ENCODE measurements at places on chromosomes 2 and 18. TPM values are rescaled to one million over a fixed set of nuclear protein-coding genes. Genes with fewer than 3 reads are reported as not detected.

MC4R gene
- not detected for total RNA-seq

- no peak for DNase-seq
These were observed 71.4 kb downstream of the TRIB2 start for GRCh38 chr2:12787891-12788801.

- peak; percentile 83 for DNase-seq
These were observed 90.9 kb downstream of the RNF144A start for GRCh38 chr2:7007846-7008741.

- no peak for DNase-seq
These were observed 8.6 kb downstream of the ITPRID2 start for GRCh38 chr2:181900007-181900651.

CYS1 gene
- total RNA-seq: 1.3 TPM

CD226 gene
- total RNA-seq: 4.9 TPM

IL1RL1 gene
- 27.8 TPM for total RNA-seq

DNA sequence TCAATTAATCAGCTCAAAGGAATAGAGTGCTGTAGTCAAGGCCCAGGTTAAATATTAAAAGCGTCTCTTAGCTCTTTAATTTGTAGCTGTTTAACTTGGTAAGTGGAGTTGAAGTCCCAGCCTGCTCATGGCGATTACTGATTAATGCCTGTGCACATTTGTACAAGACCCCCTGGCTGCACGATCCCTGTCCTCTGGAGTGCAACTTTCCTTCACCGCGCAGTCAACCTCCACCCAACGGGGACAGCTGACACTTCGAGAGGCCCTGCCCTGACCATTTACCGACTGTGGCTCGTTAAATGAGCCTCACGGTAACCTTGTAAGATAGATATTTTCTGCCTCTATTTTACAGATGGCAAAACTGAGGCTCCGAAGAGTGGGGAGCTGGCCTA, 5.5 kb upstream of the CYS1 start:
- no peak for DNase-seq

GRCh38 chr2:148568597-148568996, 76.0 kb upstream of the EPC2 start:
- DNase-seq: no peak

UGT1A4 gene
- not detected for total RNA-seq

CPS1 gene
- 10.4 TPM for total RNA-seq

C2orf80 gene
- not detected for total RNA-seq

FHOD3 gene
- total RNA-seq: 13.0 TPM

GRCh38 chr2:85355073-85355410, 473 bp downstream of the ELMOD3 start:
- no peak for DNase-seq

GRCh38 chr2:69962986-69963730, 1.7 kb upstream of the ASPRV1 start:
- no peak for DNase-seq

- no peak for DNase-seq
These were observed 12.3 kb downstream of the CROCC2 start for GRCh38 chr2:240918258-240919091.

- no peak for DNase-seq
These were observed 12.2 kb downstream of the WNT10A start for GRCh38 chr2:218892693-218893348.

GRCh38 chr2:217451666-217452065, 551.1 kb downstream of the TNS1 start:
- no peak for DNase-seq

BUB1 gene
- 2.2 TPM for total RNA-seq

RPL37A gene
- total RNA-seq: 1,692 TPM

TMSB10 gene
- 1,918 TPM for total RNA-seq

- no peak for DNase-seq
These were observed 111.8 kb downstream of the HDAC4 start for GRCh38 chr2:239288951-239289511.

GRCh38 chr2:9780368-9781130, 62.7 kb upstream of the TAF1B start:
- no peak for DNase-seq

Data from breast epithelium (tissue), 4 donors.